Naive thymus-derived CD8-positive, alpha-beta T cell (primary cell): ENCODE measurements at places on chromosomes 4 and X. TPM values are rescaled to one million over a fixed set of nuclear protein-coding genes. Genes with fewer than 3 reads are reported as not detected.

The IL13RA2 gene
- polyA plus RNA-seq, result not detected

The ARMCX4 gene
- 0.91 TPM for polyA plus RNA-seq

The XKRX gene
- 0.48 TPM for polyA plus RNA-seq

The WWC2 gene
- polyA plus RNA-seq, result 0.59 TPM

The CFAP99 gene
- polyA plus RNA-seq, result not detected

The NIPAL1 gene
- polyA plus RNA-seq, result 0.13 TPM

DNA sequence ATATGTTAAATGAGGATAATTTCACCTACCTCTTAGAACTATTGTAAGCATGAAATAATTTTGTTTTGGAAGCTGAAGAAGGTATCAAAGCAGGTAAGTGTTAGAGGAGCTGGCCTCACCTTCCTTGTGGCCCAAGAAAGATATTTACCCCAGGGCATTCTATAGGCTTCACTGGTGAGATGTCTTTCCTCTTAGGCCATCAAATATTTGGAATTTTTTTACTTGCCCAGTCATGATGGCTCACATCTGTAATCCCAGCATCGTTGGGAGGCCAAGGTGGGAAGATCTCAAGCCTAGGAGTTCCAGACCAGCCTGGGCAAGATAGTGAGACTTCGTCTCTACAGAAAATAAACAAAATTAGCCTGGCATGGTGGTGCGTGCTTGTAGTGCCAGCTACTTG is 6.1 kb upstream of the SMS start:
- no peak overlapping the region for H3K4me3 ChIP-seq
- DNase-seq, result no peak
- no peaks in the 10 kb centered on the region for H3K36me3 ChIP-seq
- peaks cover 4% of the 10 kb centered on the region for H3K4me1 ChIP-seq
- no peak overlapping the region for H3K27ac ChIP-seq

GRCh38 chr4:105194328-105195231 is 47.9 kb downstream of the TET2 start:
- peaks cover 72% of the 10 kb centered on the region for H3K4me1 ChIP-seq
- DNase-seq, result no peak
- H3K27ac ChIP-seq, result no peak overlapping the region

DNA sequence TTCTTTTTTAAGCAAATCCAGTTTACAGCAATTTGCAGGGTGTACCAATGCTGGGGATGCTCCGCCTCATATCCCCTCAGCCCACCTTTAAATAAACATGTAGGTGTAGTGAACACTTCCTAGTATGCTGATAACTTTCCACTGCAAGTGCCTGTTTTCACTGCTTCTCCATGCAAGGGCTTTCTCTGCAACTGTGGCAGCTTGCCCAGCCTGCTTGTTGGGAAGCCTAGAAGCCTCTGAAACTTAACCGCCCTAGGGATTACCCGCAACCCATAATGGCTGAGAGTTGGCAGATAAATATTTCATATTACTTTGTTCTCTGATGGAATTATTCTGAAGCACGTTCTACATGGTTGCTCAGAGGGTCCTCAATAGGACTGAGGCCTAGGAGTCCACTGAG is 253.7 kb upstream of the DDX53 start:
- no peaks in the 10 kb centered on the region for H3K4me1 ChIP-seq
- no peak overlapping the region for H3K27ac ChIP-seq
- H3K36me3 ChIP-seq, result no peaks in the 10 kb centered on the region
- DNase-seq, result no peak
- no peak overlapping the region for H3K4me3 ChIP-seq

GRCh38 chr4:26727844-26728243 is 132.8 kb upstream of the STIM2 start:
- DNase-seq, result no peak
- no peak overlapping the region for H3K4me3 ChIP-seq
- peaks cover 23% of the 10 kb centered on the region for H3K4me1 ChIP-seq
- peaks cover 21% of the 10 kb centered on the region for H3K36me3 ChIP-seq

- H3K27ac ChIP-seq, result no peak overlapping the region
These were observed 193.6 kb downstream of the FBXW7 start for GRCh38 chr4:152342293-152342692.

DNA sequence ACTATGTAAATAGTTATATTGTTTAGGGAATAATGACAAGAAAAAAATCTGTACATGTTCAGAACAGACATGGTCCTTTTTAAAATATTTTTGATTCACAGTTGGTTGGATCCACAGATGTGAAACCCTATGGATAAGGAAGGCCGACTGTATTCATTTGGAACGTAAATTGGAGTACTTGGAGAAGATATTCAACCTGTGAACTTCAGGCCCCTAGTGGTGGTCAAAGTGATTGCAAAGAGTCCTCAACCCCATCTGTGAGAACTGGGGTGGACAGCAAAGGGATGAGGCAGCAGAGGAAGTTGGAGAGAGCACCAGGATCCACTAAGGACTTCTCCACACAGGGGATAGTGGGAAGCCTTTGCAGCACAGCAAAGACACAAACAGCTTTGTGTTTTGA is 6.2 kb upstream of the CXCL13 start:
- no peak overlapping the region for H3K27ac ChIP-seq
- DNase-seq, result no peak
- H3K4me3 ChIP-seq, result no peak overlapping the region
- peaks cover 5% of the 10 kb centered on the region for H3K27me3 ChIP-seq
- H3K4me1 ChIP-seq, result no peaks in the 10 kb centered on the region

DNA sequence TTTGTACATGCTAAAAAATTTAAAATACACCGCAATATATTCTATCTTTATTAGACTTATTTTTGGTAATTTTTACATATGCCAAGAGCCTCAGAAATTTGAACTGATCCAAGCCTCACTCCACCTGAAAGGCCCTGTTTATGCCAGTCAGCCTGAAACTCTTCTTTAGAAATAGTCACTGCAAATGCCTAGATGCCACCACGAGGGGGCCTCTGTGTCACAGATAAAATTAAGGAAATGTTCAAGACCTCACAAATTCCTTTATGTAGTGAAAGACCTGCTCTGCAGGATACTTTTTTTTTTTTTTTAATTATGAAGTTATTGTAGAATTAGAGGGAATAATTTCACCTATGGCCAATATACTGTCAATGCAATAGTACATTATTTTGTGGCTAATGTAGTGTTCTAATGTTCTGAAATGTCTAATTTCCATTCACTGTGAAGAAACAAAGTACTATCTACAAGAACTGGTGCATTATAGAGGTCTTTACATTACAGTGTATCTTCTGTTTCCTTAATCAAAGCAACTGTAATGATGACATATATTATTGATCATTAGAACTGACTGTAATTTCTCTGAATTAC is 69.8 kb downstream of the DTHD1 start:
- H3K27me3 ChIP-seq, result no peaks in the 10 kb centered on the region
- H3K27ac ChIP-seq, result no peak overlapping the region
- peaks cover 26% of the 10 kb centered on the region for H3K4me1 ChIP-seq

DNA sequence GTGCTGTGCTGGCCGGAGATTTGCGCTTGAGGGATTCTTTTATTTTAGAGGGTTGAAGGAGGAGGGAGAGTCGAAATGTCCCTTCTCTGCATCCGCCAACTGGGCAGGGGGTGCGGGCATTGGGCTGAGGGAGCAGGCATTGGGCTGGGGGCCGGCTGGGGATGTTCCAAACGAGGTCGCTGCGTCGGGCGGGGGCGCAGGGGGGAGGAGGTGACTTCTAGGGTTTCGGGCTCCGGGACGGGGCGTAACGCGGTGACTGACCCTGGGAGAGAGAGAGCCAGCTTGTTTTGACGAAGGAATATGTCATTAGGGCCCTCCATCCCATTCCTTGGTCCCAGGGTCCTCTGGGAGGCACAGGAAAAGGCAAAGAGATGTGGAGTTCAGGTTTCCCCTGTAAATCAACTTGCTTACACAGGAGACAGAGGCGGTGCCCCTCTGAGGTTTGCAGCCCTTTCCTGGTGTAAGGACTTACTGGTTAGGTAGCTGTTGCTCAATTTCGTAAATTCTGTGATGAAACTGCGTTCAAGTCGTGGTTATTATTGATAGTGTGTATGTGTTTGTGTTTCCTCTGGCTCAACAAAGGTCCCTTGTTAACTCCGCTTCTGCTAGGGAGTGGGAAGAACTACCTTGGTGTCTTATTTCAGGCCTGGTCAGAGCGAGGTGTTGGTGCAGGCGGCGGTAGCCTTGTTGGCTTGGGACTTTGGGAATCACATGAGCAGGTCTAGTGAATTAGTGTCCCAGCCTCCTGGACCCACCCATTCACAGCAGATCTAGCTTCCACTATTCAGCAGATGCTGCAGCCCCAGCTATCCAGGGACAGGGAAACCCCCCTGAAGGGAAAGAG is 716 bp downstream of the FHIP1A start:
- H3K27ac ChIP-seq, result peak overlapping the region; percentile 82
- no peaks in the 10 kb centered on the region for H3K27me3 ChIP-seq
- no peak for DNase-seq
- peaks cover 11% of the 10 kb centered on the region for H3K4me1 ChIP-seq

DNA sequence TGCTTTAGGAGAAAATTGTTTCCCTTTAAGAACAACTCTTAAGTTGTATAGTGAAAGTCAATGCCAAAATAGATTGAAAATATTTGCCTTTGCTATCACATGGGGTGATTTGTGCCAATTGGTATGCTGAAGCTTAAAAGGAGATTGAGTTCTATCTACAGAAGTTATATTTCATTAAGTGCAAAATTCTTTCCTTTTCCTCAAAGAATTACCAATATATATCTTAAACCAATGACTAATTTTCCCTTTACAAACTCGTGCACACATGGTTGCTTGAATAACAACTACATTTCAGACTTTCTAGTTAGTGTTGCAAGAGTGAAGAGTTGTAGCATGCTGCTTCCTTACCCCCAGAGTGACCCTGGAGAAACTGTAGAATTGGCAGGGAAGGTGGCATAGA is 990.0 kb upstream of the PABPC4L start:
- H3K4me1 ChIP-seq, result no peaks in the 10 kb centered on the region
- H3K4me3 ChIP-seq, result no peak overlapping the region
- H3K36me3 ChIP-seq, result no peaks in the 10 kb centered on the region
- no peaks in the 10 kb centered on the region for H3K27me3 ChIP-seq

GRCh38 chrX:134010690-134011089 is 25.3 kb upstream of the GPC3 start:
- no peaks in the 10 kb centered on the region for H3K4me1 ChIP-seq
- no peaks in the 10 kb centered on the region for H3K36me3 ChIP-seq
- no peak overlapping the region for H3K4me3 ChIP-seq
- no peak for DNase-seq

- peaks cover 2% of the 10 kb centered on the region for H3K27me3 ChIP-seq
- H3K4me3 ChIP-seq, result no peak overlapping the region
These were observed 8.2 kb upstream of the GPR78 start for GRCh38 chr4:8571702-8572685.

GRCh38 chr4:120821029-120821428 is 101.5 kb downstream of the PRDM5 start:
- no peaks in the 10 kb centered on the region for H3K36me3 ChIP-seq
- no peak for DNase-seq
- no peak overlapping the region for H3K27ac ChIP-seq
- H3K4me3 ChIP-seq, result no peak overlapping the region
- no peaks in the 10 kb centered on the region for H3K27me3 ChIP-seq
- H3K4me1 ChIP-seq, result no peaks in the 10 kb centered on the region

GRCh38 chr4:138887741-138888140 is 127.8 kb upstream of the NOCT start:
- no peak overlapping the region for H3K4me3 ChIP-seq
- H3K36me3 ChIP-seq, result no peaks in the 10 kb centered on the region
- no peak overlapping the region for H3K27ac ChIP-seq

GRCh38 chr4:177555007-177555574 is 112.9 kb upstream of the AGA start:
- no peaks in the 10 kb centered on the region for H3K27me3 ChIP-seq
- H3K27ac ChIP-seq, result no peak overlapping the region
- H3K4me1 ChIP-seq, result no peaks in the 10 kb centered on the region
- H3K4me3 ChIP-seq, result no peak overlapping the region

GRCh38 chr4:142925161-142925560 is 79.1 kb upstream of the INPP4B start:
- H3K4me1 ChIP-seq, result no peaks in the 10 kb centered on the region
- no peak overlapping the region for H3K27ac ChIP-seq
- H3K4me3 ChIP-seq, result no peak overlapping the region
- H3K27me3 ChIP-seq, result peaks cover 4% of the 10 kb centered on the region
- no peaks in the 10 kb centered on the region for H3K36me3 ChIP-seq

DNA sequence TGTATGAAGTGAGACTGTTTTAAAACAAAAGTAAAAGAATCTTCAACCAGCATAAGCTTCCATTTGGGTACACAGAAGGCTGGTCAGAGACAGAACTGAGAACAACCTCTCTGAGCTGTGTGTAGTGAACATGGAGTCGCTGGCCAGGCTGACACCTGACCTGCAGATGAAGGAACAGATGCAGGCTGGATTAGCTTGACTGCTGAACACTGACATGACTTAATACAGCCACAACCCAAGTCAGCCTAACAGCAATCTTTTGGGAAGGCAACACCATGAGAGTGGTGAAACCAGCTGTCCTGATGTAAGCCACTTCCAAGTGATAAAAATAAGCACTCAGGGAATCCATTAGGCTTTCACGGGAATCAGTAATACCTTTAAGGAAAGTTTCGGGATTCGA is 10.1 kb downstream of the SCARB2 start:
- H3K27ac ChIP-seq, result no peak overlapping the region
- H3K36me3 ChIP-seq, result no peaks in the 10 kb centered on the region
- H3K4me3 ChIP-seq, result no peak overlapping the region
- H3K27me3 ChIP-seq, result no peaks in the 10 kb centered on the region
- DNase-seq, result no peak

DNA sequence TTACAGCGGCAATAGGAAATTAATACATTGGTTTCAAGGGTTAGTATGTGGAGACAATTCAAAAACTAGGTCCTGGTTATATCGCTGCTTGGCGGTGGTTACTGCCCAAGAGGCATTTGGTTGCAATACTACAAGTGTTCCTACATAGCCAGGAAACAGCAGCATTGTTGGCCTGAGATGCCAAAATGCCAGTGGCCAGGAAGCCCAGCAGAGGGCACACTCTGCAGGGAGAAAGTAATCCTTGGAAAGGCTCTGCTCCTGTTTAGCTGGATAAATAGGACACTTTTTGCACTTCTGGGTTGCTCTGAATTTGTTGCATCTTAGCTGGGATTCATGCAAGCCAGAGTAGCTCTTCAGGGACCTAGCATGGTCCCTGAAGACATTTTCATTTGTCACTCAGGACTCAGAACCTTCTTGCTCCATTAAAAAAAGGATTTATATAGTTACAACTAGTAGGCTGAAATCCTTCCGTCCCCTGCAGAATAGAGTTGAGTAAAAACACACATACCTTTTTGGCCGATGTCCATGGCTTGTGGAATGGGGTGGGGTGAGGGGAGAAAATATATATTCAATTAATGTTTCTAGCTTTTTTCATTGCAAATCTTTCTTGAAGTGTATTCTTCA is 8.1 kb upstream of the GPR119 start:
- no peaks in the 10 kb centered on the region for H3K4me1 ChIP-seq
- no peak overlapping the region for H3K4me3 ChIP-seq
- H3K27me3 ChIP-seq, result peaks cover 10% of the 10 kb centered on the region
- no peaks in the 10 kb centered on the region for H3K36me3 ChIP-seq
- H3K27ac ChIP-seq, result no peak overlapping the region
- DNase-seq, result no peak

GRCh38 chr4:154332681-154333421 is 158.7 kb downstream of the DCHS2 start:
- no peaks in the 10 kb centered on the region for H3K36me3 ChIP-seq
- DNase-seq, result peak; percentile 58
- H3K4me3 ChIP-seq, result peak overlapping the region; percentile 87
- peak overlapping the region; percentile 63 for H3K27ac ChIP-seq
- H3K4me1 ChIP-seq, result peaks cover 10% of the 10 kb centered on the region
- peaks cover 31% of the 10 kb centered on the region for H3K27me3 ChIP-seq
